Endodermal cell (in vitro differentiated cells): ENCODE measurements at places on chromosomes 3 and 15. TPM values are rescaled to one million over a fixed set of nuclear protein-coding genes. Genes with fewer than 3 reads are reported as not detected.

The GABRB3 gene
- total RNA-seq = 120 and 122 TPM in 2 replicates

DNA sequence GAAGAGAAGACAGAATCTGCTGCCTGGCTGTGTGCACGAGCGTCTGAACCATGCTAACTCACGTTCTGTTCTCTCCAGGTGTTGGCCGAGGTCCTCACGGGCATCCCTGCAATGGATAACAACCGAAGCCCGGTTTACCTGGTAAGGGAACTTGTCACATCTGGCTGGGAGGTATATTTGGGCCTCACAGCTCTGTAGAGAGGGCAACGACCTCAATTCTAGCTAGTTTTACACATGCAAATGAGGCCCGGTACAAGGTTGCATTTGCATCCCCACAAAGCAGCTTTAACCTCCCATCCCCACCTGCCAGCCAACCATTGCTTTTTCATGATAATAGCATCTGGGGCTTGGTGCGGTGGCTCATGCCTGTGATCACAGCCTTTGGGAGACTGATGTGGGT is 22.0 kb upstream of the TATDN2 start:
- no peaks in the 10 kb centered on the region for H3K36me3 ChIP-seq
- no peaks in the 10 kb centered on the region for H3K4me1 ChIP-seq
- peak; percentile 87 for DNase-seq
- no peaks in the 10 kb centered on the region for H3K27me3 ChIP-seq
- H3K4me3 ChIP-seq = no peak overlapping the region

DNA sequence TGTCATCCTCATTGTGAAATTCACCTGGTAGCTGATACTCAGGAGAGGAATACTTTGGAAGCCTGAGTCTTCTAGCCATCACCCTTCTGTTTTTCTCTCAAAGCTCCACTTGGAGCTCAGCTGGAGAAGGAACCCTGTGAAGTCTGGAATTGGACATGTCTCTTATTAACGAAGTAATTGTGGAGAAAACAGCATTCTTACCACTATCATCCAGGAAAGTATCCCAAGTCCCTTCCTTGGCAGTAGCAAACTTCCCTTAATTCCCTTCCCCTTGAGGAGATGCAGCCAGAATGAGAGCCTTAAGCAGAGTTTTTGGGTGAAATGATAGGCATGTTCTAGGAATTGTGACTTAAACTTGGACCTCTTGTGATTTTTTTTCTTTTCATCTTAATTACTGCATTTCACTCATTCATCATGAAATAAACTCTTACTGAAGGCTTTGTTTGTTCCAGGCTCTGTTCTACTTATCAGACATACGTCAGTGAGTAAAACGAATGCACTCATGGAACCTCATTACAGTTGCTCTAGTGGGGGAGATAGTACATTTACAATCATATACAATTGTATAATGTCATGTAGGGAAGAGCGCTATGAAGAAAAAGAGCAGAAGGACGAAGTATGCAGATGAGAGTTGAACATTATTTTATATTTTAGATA is 30.5 kb upstream of the TCF12 start:
- no peak for DNase-seq
- H3K36me3 ChIP-seq = no peaks in the 10 kb centered on the region
- peaks cover 31% of the 10 kb centered on the region for H3K27me3 ChIP-seq
- H3K4me1 ChIP-seq = no peaks in the 10 kb centered on the region
- peak overlapping the region; percentile 94 for H3K27ac ChIP-seq
- peak overlapping the region; percentile 86 for H3K4me3 ChIP-seq

DNA sequence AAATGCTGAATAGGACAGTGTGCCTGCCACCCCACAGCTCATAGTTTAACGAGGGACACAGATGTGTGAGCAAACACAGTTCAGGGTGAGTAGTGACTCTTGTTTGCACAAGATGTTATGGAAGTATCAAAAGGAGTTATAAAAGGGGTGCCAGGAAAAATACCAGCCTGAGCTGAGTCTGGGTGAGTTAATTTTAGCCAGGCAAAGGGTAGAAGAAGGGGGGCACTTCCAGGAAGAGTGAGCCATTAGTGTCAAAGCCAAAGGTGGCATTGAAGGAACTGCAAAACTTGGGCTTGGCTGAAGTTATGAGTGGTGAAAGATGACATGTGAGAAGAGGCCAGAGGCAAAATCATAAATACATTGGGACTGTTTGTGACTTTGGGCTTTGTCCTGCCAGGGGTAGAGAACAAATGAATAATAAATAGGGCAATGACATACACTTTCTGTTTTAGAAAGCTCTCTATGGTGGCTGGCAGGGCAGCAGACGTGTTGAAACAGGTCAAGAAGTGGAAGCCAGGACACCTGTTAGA is 1.9 kb upstream of the SPPL2A start:
- H3K4me1 ChIP-seq = no peaks in the 10 kb centered on the region
- DNase-seq = no peak
- H3K36me3 ChIP-seq = no peaks in the 10 kb centered on the region
- no peak overlapping the region for H3K27ac ChIP-seq

GRCh38 chr15:34258151-34258550 is 33.3 kb downstream of the EMC4 start:
- no peaks in the 10 kb centered on the region for H3K4me1 ChIP-seq
- H3K4me3 ChIP-seq = no peak overlapping the region
- no peak overlapping the region for H3K27ac ChIP-seq

- H3K4me1 ChIP-seq = peaks cover 4% of the 10 kb centered on the region
- no peaks in the 10 kb centered on the region for H3K27me3 ChIP-seq
- no peak for DNase-seq
- no peak overlapping the region for H3K4me3 ChIP-seq
- no peak overlapping the region for H3K27ac ChIP-seq
- H3K36me3 ChIP-seq = no peaks in the 10 kb centered on the region
These were observed 68.6 kb upstream of the ATP13A3 start for GRCh38 chr3:194555175-194556062.

- H3K4me1 ChIP-seq = no peaks in the 10 kb centered on the region
- no peak for DNase-seq
- H3K36me3 ChIP-seq = no peaks in the 10 kb centered on the region
- H3K4me3 ChIP-seq = no peak overlapping the region
These were observed 889.7 kb downstream of the AGBL1 start for GRCh38 chr15:86969364-86969763.

GRCh38 chr3:44106756-44107155 is 134.9 kb upstream of the TOPAZ1 start:
- no peak for DNase-seq
- no peak overlapping the region for H3K4me3 ChIP-seq
- H3K36me3 ChIP-seq = no peaks in the 10 kb centered on the region
- H3K27me3 ChIP-seq = peaks cover 13% of the 10 kb centered on the region
- no peak overlapping the region for H3K27ac ChIP-seq

GRCh38 chr15:31609258-31609681 is 282.6 kb downstream of the KLF13 start:
- no peaks in the 10 kb centered on the region for H3K4me1 ChIP-seq
- no peak overlapping the region for H3K27ac ChIP-seq
- H3K4me3 ChIP-seq = no peak overlapping the region
- H3K27me3 ChIP-seq = no peaks in the 10 kb centered on the region
